ENCODE measurements at places on chromosomes 2 and 18. TPM values are rescaled to one million over a fixed set of nuclear protein-coding genes. Genes with fewer than 3 reads are reported as not detected.

C18orf32 gene
- polyA plus RNA-seq: 31.5 TPM

PSTPIP2 gene
- 10.9 TPM for polyA plus RNA-seq

POTEI gene
- polyA plus RNA-seq: 0.13 TPM

CYP27A1 gene
- 48.0 TPM for polyA plus RNA-seq

Measured in left renal cortex interstitium (tissue), 4 donors.